ENCODE measurements at places on chromosomes 2 and 18.

DNA sequence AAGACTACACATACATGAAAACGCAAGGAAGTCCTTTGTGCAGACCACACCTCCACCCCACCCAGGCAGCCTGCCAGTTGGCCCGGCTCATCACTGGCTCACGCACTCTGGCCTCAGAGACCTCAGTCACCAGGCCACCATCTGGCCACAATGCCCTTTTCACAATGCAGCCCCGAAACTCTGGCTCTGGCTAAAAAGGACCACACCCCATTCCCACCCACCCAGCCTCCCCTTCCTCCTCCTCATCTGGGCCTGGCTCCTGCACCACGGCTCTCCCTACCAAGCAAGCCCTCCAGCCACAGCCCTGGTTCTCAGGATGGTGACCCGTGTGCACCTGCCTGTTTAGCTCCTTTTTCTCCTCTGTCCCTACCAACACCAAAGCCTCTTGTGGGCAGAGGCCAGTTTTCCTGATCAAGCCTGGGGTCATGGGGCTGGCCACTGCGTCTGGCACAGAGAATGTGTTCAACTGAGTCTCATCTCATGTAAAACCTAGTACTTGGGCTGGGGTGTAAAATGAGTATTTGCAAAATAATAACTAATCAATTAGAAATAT is 7.4 kb downstream of the HDAC4 start:
- no peak for DNase-seq

DNA sequence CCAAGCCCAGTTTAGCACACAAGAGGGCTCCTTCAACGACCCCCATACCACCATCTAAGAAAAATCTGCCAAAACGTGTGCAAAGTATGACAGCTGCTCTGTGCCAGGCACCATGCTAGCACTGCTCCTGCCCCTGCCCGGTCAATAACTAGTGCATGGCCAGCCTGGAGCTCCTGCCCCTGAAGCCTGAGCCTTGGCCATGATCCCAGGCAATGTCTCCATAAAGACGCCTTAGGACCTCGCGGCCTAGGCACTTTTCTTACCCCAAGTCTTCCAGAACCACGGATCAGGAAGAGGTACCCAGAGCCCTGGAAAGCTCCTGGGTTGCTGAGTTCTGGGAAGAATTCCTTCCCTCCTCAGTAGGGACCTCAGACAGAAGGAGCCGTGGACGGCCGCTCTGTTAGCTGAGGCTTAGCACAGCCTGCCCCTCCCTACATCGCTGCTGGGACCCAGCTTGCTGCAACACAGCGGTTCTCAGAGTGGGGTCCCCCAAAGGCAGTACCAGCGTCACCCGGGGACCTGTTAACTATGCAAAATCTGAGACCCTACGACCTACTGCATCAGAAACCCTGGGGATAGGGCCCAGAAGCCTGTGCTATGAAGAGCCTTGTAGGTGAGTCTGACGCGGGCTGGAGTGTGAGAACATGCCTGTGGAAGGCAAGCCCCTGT is 117.8 kb upstream of the TWIST2 start:
- no peak for DNase-seq

- DNase-seq: no peak
Observed at GRCh38 chr2:203003716-203004115, 11.0 kb upstream of the NBEAL1 start.

GRCh38 chr2:238006510-238006909 is 39.7 kb downstream of the UBE2F start:
- no peak for DNase-seq

- DNase-seq: no peak
Observed at GRCh38 chr2:241638940-241639339, 1.4 kb downstream of the ATG4B start.

DNA sequence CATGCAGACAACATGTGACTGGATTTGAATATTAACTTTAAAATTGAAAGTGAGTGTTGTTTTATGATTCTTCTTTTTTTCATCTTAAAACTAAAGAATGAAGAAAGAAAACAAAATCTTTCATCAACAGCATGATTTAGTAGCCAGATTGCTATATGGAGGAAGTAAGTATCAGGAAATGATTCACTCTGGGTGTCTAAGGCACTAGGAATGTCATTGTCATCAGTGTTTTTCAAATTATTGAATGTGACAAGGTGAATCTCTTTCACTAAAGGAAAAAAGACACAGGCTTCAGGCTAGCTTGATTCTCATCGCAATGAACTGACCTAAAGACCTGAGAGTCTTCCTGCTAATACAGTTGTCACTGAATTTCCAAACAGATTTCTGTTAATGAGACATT is 430.1 kb downstream of the FBXO15 start:
- no peak for DNase-seq

GRCh38 chr18:49569724-49570123 is 7.9 kb downstream of the LIPG start:
- DNase-seq: no peak

- DNase-seq: no peak
Observed at GRCh38 chr18:34932363-34932762, 108.8 kb upstream of the MAPRE2 start.

GRCh38 chr2:204019572-204020501 is 83.3 kb downstream of the ICOS start:
- peak; percentile 79 for DNase-seq

- no peak for DNase-seq
Observed at GRCh38 chr18:43081396-43081795, 34.1 kb downstream of the RIT2 start.

DNA sequence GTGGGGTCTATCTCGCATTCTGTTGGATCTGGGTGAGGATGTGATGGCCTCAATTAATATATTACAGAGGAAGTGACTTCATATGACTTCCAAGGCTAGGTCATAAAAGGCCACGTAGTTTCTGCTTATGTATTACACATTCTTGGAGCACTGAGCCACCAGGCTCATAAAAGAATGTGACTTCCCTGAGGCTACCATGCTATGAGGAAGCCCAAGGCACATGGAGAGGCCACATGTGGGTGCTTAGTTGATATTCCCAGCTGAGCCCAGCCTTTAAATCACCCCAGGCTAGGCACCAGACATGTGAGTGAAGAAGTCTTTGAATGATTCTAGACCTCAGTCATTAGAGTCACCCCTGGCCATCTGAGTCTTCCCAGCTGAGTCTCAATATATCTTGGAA is 13.3 kb upstream of the REEP1 start:
- no peak for DNase-seq

DNA sequence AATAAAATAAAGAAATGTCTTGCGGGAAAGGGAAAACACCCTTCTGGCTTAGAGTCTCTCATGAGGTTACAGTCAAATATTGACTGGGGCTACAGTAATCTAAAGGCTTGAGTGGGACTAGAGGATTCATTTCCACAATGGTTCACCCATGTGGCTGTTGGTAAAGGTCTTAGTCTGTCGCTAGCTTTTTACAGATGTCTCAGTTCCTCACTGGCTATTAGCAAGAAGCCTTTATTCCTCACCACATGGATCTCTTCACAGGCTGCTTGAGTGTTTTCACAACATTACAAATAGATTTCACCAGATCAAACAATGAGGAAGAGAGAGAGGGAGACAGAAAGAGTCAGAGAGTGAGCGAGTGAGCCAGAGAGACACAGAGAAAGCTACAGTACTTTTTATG is 8.3 kb upstream of the ZC3H15 start:
- no peak for DNase-seq

- DNase-seq: no peak
Observed at GRCh38 chr2:170024721-170025120, 153.2 kb upstream of the MYO3B start.

GRCh38 chr2:64615844-64616536 is 37.7 kb downstream of the SERTAD2 start:
- no peak for DNase-seq

DNA sequence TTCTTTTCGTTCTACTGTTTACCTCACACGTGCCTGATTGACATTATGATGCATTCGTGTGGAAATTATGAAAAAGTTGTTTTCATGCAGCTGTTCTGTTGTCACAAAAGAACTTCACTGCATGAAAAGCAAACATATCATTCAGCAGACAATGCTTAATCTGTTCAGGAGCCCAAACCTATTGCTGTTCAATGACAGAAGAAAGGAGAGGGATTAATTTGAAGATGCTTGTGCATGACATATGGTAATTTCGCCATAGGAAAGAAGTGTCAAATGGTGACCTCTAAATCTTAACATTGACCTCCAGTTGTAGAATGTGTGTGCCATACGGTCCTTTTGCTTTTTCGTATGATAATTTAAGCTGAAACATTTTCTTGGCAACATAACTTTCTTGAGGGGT is 124.5 kb downstream of the WDR7 start:
- DNase-seq: no peak

GRCh38 chr2:145692971-145693478 is 1173.1 kb upstream of the ZEB2 start:
- no peak for DNase-seq

DNA sequence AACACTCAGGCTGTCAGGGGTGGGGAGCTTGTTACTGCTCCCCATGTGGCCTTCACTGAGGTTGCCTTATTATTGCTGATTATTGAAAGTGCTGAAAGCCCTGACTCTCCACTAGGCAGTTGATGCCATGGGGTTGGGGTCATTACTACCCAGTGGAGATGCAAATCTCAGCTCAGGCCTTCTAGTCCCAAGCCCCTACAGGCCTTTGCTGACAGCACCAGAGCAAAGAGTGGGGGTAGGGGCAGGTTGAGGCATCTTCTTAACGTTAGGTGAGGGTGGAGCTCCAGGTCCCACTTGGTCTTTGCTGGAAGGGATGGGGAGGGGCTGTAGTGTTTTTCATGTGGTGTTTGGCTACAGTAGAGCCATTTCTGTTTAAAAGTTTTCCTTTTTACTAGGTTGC is 104.5 kb downstream of the UXS1 start:
- no peak for DNase-seq

DNA sequence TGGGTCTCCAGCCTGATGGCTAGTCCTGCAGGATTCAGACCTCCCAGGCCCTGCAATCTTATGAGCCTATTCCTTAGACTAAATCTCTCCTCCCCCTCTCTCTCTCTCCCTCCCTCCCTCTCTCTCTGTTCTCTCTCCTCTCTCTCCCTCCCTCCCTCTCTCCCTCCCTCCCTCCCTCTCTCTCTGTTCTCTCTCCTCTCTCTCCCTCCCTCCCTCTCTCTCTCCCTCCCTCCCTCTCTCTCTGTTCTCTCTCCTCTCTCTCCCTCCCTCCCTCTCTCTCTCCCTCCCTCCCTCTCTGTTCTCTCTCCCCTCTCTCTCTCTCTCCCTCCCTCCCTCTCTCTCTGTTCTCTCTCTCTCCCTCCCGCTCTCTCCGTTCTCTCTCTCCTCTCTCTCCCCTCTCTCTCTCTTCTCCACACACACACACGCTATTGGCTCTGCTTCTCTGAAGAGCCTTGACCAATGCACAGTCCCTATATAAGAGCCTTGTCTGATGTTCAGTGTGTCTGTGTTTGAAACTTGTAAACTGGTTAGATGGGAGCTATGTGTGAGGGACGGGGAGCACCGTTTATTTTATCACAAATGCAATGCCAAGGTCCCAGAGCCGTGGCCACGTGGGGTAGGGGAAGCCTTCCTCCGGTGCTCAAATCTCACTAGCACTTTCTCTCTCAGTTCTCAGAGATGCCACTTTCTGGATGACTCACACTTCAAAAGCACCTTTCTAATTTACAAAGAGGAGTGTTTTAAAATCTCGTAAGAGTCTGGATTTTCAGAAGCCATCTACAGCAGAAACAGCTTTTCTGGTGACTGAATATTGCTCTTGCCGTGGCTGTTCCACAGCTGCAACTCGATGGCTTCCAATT is 9.4 kb upstream of the PRLH start:
- DNase-seq: peak; percentile 59

GRCh38 chr18:43992741-43993140 is 687.9 kb upstream of the SETBP1 start:
- no peak for DNase-seq

DNA sequence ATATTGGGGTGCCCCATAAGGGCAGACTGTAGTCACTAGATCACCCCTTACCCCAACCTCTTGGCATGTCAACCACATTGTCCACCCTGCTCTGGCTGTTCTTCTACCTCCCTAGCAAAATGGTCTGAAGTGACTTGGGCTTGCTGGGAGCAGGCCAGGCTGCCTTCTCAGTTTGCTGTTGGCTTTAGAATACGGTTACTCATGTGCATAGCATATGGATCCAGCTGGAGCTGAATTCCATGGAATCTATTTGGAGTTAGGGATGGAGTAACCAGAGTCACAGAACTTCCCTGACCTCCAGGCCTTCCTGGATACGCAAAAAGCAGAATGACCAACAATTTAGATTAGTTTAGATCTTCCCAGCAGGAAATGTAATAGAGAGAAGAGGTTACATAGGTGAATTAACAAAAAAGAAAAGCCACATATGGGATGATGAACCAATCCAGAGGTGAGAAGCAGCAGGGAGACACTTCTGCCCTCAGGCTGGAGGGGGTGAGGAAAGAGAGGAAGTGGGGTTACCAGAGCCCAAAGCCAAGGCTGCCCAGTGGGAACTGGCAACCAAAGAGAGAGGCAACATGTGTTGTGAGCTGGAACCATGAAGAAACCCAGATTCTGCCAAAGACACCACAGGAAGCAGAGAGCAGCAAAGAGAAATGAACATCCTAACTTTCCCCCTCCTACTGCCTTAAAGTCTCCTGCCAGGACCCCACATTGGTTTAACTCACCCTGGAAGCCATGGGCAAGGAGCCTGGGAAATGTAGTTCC is 26.1 kb downstream of the PKDCC start:
- DNase-seq: no peak

- no peak for DNase-seq
Observed at GRCh38 chr2:145119225-145119624, 599.3 kb upstream of the ZEB2 start.

DNA sequence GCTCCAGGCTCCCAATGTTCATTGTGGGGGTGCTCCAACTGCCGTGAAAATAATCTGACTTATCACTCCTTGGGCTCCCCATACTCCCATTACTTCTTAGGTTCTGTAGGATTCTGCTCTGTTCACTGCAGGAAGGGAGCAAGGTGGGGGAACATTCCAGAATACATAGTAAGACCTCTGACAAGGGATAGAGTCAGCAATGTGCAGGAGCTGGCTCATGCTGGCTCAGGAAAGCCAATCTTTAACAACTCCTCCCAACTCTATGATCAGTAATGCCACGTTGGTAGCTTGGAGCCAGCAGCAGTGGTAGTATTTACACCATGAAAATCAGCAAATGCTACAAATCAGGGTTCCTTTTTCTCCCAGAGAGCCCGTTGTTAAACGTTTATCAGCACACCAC is 44.4 kb downstream of the FECH start:
- DNase-seq: no peak

GRCh38 chr2:167607211-167607610 is 640.2 kb downstream of the STK39 start:
- no peak for DNase-seq

DNA sequence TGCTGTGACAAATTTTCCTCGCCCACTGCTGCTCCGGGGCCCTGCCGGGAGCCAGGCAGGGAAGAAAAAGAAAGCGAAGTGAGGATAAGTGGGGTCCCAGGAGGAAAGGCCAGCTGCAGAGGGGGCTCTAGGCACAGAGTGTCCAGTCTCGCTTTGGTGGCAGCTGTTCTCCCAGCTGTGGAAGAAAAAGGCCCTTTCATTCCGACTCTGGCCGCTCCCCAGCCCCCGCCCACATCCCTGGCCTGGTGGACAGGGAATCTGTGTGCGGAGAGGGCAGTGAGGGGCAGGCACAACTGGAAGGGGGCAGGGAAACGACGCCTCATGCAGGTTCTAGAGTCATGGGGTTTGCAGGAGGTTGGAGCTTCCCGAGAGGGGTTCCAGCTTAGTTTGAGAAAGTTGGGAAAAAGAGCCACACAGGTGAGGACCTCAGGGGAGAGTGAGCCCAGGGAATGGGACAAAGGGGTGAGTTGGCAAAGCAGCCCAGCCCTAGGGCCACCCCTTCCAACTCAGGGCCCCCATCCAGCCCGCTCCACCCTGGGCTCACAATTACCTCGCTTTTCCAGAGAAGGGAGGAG is 1.8 kb downstream of the RTKN start:
- DNase-seq: no peak

GRCh38 chr2:239398521-239398921 is 2.3 kb downstream of the HDAC4 start:
- DNase-seq: no peak

Measured in activated CD8-positive, alpha-beta T cell treated with anti-CD3 and anti-CD28 coated beads for 36 hours (primary cell).